SJSA1 (cell line): ENCODE measurements at places on chromosomes 3 and 15. TPM values are rescaled to one million over a fixed set of nuclear protein-coding genes. Genes with fewer than 3 reads are reported as not detected.

DNA sequence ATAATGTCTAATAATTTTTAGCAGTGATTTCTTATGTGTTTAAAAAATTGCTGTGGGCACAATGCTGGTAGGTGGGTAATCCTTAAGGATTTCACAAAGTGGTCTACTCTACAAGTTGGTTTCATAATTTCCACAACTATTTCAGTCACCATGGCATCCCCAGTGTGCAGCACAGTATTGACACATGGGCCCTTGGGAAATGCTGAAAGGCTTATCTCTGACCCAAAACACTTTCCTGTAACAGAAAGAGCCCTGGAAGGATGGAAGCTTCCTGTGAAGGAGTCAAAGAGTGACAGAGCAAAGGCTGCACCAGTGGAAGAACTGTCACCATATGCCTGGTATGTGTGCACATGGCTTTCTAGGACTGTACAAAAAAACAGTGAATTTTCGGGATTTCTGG is 153.7 kb downstream of the ANO10 start:
- no peak overlapping the region for H3K27ac ChIP-seq
- no peaks in the 10 kb centered on the region for H3K4me1 ChIP-seq
- no peaks in the 10 kb centered on the region for H3K36me3 ChIP-seq
- H3K27me3 ChIP-seq: no peaks in the 10 kb centered on the region
- DNase-seq: no peak

GRCh38 chr15:77347197-77347596 is 72.7 kb downstream of the PEAK1 start:
- no peaks in the 10 kb centered on the region for H3K27me3 ChIP-seq
- no peak for DNase-seq
- no peak overlapping the region for H3K27ac ChIP-seq
- no peak overlapping the region for H3K4me3 ChIP-seq
- peaks cover 12% of the 10 kb centered on the region for H3K36me3 ChIP-seq

- H3K27me3 ChIP-seq: no peaks in the 10 kb centered on the region
- H3K4me1 ChIP-seq: no peaks in the 10 kb centered on the region
- no peaks in the 10 kb centered on the region for H3K36me3 ChIP-seq
- H3K27ac ChIP-seq: no peak overlapping the region
Measured at GRCh38 chr3:67090474-67090873, 92.4 kb downstream of the KBTBD8 start.

DNA sequence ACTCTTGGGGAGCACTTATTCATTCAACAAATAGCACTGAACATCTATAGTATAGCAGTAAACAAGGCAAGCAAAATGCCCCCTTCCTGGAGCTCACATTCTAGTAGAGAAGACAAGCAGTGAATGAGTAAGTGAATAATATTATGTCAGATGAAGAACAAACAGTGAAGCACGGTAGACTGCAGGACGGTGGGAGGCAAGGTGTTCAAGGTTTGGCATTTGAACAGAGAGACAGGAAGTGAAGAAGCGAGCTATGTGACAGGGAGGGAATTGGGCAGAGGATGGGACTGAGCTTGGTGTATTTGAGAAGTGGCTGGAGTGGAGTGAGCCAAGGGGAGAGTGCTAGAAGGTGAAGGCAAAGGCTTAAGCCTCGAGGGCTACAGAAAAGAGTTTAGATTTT is 1.4 kb downstream of the CRELD1 start:
- H3K27ac ChIP-seq: no peak overlapping the region
- peaks cover 21% of the 10 kb centered on the region for H3K4me1 ChIP-seq
- no peak for DNase-seq
- H3K4me3 ChIP-seq: no peak overlapping the region
- H3K27me3 ChIP-seq: no peaks in the 10 kb centered on the region

CLDN16 gene
- total RNA-seq: 0.08 TPM in 1 of 2 replicates, not detected in the other

GRCh38 chr15:73862276-73862675 is 11.1 kb upstream of the TBC1D21 start:
- H3K4me3 ChIP-seq: no peak overlapping the region
- no peaks in the 10 kb centered on the region for H3K4me1 ChIP-seq
- peak; percentile 11 for DNase-seq
- peaks cover 45% of the 10 kb centered on the region for H3K27me3 ChIP-seq

DNA sequence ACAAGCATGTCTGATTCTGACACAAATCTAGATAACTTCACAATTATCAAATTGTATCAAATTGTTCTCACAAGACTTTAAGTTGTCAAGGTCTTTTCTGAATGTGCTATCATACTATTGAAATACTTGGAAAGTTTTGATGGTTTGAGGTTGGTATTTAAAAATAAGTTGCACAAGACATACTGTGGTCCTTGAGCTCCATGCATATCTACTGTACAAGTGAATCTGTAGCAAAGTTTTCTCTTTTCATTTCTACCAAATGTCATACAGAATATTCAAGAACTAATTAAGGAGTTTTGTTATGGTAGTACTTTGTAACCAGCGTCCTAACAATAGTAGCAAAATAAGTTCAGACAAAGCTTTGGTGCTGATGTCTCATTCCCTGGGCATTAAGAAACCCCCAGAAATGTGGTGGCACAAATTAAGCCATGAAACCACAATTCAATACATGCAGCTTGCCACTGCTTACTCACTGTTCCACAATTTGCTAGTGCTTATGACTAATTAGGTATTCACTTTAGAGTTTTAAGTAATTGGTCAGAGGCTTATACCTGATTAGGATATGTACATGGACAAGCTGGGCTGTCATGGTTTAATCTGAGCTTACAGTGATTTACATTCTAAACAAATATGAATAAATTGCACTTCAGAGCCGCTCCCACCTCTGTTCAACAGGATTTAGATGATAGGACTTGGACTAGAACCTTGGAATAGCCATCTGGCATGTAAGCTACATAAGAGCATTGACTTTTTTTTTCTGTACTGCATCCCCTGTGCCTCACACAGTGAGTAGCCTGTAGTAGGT is 8.8 kb downstream of the TBC1D23 start:
- H3K27ac ChIP-seq: peak overlapping the region; percentile 64
- no peaks in the 10 kb centered on the region for H3K36me3 ChIP-seq
- DNase-seq: peak; percentile 70
- H3K4me1 ChIP-seq: peaks cover 28% of the 10 kb centered on the region
- H3K4me3 ChIP-seq: no peak overlapping the region
- H3K27me3 ChIP-seq: no peaks in the 10 kb centered on the region

DNA sequence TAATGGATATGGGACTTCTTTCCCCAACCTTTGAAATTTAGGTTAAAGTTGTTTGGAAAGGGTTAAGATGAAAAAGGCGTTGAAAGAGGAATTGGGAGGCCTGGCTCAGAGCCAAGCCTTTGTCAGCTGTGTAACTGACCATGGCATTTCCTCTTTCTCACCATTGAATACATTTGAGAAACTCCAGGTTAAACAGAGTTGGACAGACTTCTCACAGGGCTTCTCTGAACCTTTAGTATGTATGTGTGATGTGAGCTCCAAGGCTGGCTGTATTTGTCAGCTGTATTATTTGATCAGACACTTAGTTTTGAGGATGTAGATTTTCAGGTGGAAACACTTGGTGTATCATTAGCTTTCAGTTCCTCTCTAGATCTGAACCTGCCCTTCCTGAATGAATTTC is 136.4 kb upstream of the GOLGA6L4 start:
- DNase-seq: no peak
- H3K27ac ChIP-seq: no peak overlapping the region
- H3K27me3 ChIP-seq: no peaks in the 10 kb centered on the region; the same call in 1 of the 2 replicates
- no peak overlapping the region for H3K4me3 ChIP-seq
- no peaks in the 10 kb centered on the region for H3K36me3 ChIP-seq
- H3K4me1 ChIP-seq: no peaks in the 10 kb centered on the region

DNA sequence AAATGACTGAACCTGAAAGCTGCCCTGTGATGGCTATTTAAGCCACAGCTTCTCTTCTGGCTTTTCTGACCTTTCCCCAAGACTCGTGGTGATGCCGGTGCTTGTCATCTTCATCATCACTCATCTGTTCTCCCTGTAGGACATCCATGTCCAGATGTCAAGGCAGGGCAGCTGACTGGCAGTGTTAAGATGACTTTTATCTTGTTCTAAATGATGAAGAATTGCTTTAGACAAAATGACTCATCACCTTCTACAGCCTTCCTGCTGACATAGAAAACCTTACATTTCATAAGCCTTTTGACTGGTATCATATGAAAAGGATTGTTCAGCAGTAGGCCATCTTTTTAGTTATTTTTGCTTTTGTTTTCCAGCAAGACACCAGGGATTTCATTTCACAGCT is 67.0 kb upstream of the GPR149 start:
- no peaks in the 10 kb centered on the region for H3K36me3 ChIP-seq
- no peaks in the 10 kb centered on the region for H3K4me1 ChIP-seq
- DNase-seq: no peak

GOLGA8J gene
- not detected in 2 replicates for total RNA-seq

GABRB3 gene
- not detected in 2 replicates for total RNA-seq

DNA sequence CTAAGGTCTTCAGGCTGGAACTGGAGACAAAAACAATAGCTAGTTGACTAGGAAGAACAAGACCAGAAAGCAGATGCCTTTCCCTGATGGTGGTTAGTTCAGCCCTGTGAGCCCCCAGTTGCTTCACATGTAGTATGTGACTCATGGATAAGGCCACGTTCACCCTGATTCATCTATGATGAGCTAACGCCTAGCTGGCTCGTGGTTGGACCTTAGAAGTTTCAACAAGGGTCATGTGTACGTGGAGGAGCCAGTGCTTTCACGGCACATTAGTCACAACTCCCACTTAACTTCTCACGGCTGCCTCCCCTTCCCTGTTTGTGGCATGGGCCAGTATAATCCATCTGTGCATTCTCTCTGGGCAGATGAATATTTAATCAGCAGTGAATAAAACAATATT is 20.6 kb downstream of the COL8A1 start:
- peak overlapping the region; percentile 49; the same call in 1 of the 2 replicates for H3K27ac ChIP-seq
- peaks cover 37% of the 10 kb centered on the region for H3K4me1 ChIP-seq
- H3K4me3 ChIP-seq: no peak overlapping the region
- DNase-seq: peak; percentile 72
- peaks cover 13% of the 10 kb centered on the region; the same call in 1 of the 2 replicates for H3K36me3 ChIP-seq
- H3K27me3 ChIP-seq: no peaks in the 10 kb centered on the region

- H3K4me3 ChIP-seq: no peak overlapping the region
- H3K36me3 ChIP-seq: no peaks in the 10 kb centered on the region
- H3K27me3 ChIP-seq: peaks cover 3% of the 10 kb centered on the region; the same call in 1 of the 2 replicates
Measured at GRCh38 chr3:142934887-142935269, 28.6 kb downstream of the PAQR9 start.

GRCh38 chr3:160076519-160076918 is 87.9 kb downstream of the IL12A start:
- no peak overlapping the region for H3K27ac ChIP-seq
- DNase-seq: no peak
- no peaks in the 10 kb centered on the region for H3K27me3 ChIP-seq
- H3K36me3 ChIP-seq: no peaks in the 10 kb centered on the region

DNA sequence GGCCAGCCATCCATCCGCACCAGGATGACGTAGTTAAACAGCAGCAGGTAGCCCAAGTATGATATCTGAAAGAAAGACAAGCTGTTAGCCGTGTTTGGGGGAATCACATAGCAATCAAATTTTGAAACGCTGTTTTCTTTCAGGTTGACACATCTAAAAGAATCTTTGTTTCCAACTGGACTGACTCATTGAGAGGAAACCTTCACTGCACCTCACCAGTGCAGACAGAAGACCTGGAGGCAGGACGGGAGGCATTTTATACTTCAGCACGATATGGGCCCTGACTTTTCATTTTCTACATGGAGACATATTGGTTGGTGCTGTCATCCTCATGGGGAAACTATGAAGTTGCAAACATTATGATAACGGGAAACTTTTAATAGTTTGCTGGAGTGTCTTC is 44.2 kb upstream of the MTMR10 start:
- no peaks in the 10 kb centered on the region for H3K27me3 ChIP-seq
- peaks cover 23% of the 10 kb centered on the region for H3K4me1 ChIP-seq
- H3K27ac ChIP-seq: no peak overlapping the region
- H3K36me3 ChIP-seq: no peaks in the 10 kb centered on the region

PARP14 gene
- total RNA-seq: 17.6 and 22.5 TPM in 2 replicates

TMEM44 gene
- total RNA-seq: 12.2 and 18.2 TPM in 2 replicates

GNAT1 gene
- not detected in 2 replicates for total RNA-seq

- no peaks in the 10 kb centered on the region for H3K36me3 ChIP-seq
- H3K4me1 ChIP-seq: no peaks in the 10 kb centered on the region
- H3K4me3 ChIP-seq: no peak overlapping the region
- H3K27me3 ChIP-seq: no peaks in the 10 kb centered on the region
Measured at GRCh38 chr3:179882292-179882691, 154.4 kb downstream of the PEX5L start.

IL17RD gene
- not detected in 2 replicates for total RNA-seq

DNA sequence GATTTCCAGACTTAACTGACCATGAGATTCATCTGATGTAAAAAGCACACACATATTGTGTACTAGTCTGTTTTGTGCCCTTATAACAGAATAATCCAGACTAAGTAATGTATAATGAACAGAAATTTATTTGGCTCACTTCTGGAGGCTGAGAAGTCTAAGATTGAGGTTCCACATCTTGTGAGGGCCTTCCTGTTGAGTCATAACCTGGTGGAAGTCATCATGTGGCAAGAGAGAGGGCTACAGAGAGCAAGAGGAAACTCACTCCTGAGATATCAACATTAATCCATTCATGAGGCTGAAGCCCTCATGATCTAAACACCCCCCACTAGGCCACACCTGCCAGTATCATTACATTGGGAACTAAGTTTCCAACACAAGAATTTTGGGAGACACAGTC is 977.6 kb downstream of the MCTP2 start:
- no peaks in the 10 kb centered on the region for H3K36me3 ChIP-seq
- DNase-seq: no peak
- no peaks in the 10 kb centered on the region for H3K4me1 ChIP-seq
